ENCODE measurements at places on chromosomes 3 and 15.

GRCh38 chr15:82919231-82919886 lies 33.2 kb downstream of the HOMER2 start:
- DNase-seq: no peak

GRCh38 chr3:94413336-94414108 lies 350.7 kb downstream of the NSUN3 start:
- no peak for DNase-seq

DNA sequence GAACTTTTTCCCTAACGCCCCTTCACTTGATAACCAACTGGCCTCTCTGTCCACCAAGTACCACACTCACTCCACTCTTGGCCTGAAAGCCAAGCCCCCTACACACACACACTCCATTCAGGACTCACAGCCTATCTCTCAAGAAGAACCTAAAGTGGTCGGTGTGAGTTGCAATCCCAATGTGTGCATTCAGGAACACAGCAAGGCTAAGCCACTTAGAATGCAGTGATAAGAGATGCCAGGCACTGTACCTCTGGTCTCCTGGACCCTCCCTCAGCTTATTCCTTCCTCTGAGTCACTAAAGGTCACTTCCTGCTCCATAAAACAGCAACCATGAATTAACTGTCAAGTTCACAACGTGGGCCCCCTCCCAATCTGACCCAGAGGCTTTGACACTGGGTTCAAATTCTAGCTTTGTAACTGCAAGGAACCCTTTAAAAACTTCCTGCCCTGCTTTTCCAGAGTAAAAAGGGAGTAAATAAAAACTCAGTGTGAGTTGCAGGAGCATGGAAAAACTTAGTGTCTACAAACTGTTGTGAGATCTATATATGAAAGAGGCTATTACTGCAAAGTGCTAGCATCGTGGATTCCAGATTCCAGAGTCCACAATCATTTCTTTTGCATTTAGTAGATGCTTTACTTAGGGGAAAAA lies 17.6 kb upstream of the KCNMB3 start:
- no peak for DNase-seq

- no peak for DNase-seq
Measured at GRCh38 chr3:107561980-107562379, 39.2 kb downstream of the BBX start.

DNA sequence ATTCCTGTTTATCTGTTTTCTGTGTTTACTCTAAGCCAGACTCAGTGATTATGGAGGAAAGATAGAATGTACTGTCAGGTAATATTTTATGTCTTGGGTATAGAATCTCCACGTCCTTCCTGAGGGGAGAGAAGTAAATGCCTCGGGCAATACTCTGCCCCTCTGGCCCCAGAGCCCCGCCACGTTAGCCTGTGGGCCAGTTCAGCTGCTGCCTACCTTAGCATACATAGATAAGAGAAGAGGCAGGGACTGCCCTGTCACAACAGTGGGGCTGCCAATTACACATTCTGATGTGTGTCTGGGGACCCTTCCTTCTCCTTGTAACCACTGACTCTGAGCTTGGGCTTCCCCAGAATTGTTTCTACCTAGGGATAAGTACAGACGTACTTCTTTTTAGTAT lies 347.7 kb upstream of the ATP11B start:
- no peak for DNase-seq

DNA sequence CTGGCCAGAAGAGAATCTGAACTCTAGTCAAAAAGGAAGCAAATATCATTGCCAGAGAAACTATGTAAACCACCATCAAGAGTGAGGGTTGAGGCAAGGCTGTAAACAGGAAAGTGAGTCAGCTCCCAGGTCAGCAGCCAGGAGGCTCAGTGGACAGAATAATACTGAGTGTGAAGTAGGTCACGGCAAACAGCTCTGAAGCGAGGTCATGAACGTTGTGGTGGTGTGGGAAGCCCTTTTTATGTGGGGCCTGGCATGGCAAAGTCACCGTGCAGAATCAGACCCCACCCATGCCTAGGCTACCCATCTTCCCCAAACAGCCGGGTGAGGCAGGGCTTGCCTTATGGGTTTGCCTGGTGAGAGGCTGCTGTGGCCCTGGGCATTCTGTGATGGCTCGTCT lies 43.9 kb downstream of the THBS1 start:
- DNase-seq: peak; percentile 44

GRCh38 chr15:49265911-49266310 lies 95.9 kb downstream of the GALK2 start:
- DNase-seq: no peak

DNA sequence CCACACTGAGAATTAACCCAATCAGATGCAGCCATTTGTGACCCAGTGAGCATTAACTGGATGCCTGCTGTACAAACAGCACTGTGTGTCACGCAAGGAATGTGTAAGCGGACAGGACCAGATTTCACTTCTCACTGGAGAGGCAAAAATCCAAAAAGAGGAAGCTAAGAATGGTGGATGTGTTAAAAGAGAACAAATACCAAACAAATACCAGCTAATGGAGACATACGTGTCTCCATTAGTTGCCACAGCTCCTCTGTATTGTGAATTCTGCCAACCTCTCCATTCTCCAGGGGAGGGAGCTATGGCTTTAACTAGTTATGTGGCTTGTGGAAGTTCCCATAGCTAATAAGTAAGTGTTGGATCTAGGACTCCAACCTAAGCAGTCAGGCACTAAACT lies 2.6 kb downstream of the LTF start:
- no peak for DNase-seq

GRCh38 chr15:100041127-100041828 lies 300.5 kb downstream of the ADAMTS17 start:
- DNase-seq: no peak

GRCh38 chr3:101685870-101686307 lies 629 bp downstream of the RPL24 start:
- DNase-seq: no peak

DNA sequence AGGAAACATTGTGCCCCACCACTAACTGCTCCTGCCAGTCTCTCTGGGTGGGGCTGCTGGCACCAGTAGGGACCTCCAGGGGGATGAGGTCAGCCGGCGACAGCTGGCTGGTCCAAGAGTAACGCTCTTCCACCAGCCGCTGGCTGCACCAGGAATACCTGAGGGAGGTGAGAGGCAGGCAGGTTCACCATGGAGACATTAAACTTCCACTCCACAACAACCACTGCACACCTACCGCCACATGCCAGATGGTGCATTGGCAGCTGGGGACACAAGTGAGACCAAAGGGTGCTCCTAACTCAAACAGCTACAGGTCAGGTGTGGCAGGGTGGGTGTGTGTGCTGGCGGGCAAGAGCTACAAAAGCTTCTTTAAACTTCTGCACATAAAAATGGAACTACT lies 4.5 kb downstream of the POLG start:
- no peak for DNase-seq

GRCh38 chr3:47586746-47587145 lies 8.1 kb upstream of the CSPG5 start:
- no peak for DNase-seq

- no peak for DNase-seq
Measured at GRCh38 chr15:66608159-66608558, 42.4 kb upstream of the LCTL start.

GRCh38 chr3:130946882-130947281 lies 53.0 kb downstream of the ATP2C1 start:
- DNase-seq: no peak

- no peak for DNase-seq
Measured at GRCh38 chr3:105837143-105837740, 31.6 kb downstream of the CBLB start.

DNA sequence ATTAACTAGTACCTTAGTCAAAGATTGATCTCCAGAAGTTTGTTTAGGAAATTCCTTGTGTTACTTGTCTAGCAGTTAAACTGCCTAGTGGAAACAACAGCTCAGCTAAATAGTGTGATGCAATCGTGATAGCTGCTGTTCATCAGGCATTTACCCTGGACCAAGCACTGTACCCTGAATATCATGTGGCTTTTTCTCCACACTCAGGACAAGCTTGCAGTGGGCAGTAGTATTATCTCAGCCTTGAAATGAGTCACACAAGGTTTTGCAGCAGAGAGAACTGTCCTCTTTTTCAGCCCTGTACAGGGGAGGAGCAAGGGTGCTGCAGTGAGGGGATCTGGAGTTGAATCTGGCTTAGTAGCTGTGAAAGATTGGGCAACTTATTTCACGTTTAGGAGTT lies 208.4 kb downstream of the TP63 start:
- no peak for DNase-seq

DNA sequence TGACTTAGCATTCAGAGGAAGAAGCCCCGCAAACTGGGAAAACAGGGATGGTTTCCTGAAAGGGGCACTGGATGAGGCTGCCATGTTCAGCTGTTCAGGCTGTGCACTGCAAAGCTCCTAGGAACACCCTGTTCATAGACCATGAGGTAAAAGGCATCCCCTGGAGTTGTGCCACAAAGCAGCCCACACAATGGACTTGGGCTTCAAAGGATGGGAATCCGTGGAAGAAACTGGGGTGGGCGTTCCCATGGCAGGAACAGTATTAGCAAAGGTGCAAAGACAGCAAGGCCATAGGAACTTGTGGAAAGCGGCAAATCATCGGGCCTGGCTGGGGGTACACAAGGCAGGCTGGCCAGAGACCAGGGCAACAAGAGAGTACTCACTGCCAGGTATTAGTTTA lies 8.9 kb downstream of the OXTR start:
- no peak for DNase-seq

DNA sequence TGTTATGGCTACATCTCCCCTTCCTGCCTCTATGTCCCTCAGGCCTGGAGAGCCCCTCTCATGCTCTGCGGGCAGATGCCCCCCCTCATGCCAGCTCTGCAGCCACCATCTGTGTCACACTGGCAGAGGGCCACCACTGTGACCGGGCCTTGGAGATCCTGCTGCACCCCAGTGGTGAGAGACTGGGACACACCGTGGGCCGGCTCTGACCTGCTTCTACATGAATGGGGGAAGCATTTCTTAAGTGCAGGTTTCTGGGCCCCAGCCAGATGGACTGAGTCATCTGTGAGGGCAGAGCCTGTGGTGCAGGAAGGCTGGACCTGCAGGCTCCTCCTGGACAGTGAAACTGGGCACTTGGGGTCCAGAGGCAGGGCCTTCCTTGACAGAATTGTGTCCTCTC lies 4.8 kb downstream of the VWA5B2 start:
- DNase-seq: no peak

DNA sequence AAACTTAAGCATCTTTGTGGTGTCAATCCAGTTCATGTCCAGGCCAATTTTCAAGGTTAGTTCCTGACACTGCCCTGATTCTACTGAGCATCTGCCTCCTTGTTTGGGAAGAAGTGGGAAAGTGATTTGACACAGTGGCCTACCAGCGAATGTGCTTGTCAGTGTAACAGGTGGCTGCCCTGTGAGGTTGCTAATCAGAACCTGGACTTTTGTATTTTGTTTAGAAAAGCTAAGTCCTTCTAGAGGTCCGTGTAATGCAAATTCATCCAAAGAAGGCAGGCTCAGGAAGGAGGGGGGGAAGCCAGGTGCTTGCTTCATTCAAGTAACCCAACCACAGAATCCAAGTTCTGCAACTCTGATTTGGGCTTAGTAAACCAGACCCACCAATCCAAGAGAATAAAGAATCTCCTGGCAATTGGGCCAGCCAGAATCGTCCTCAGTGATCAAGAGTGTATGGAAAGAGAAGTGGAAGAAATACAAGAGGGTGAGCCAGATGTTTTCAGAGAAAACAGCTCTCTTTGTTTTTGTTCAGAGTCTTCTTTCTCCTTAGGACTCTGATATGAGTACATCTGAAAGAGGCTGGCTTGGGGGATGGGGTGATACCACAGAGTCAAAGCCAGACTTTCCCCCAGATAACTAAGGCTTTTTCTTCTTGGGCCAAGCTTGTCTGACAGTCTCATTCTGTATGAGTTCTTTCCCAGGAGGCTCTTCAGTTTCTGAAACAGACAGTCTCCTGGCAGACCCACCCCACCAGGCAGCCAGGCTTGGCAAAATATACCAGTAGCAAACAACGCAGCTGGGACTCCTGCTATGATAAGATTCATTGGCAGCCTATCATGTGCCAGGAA lies 508.9 kb upstream of the TBL1XR1 start:
- no peak for DNase-seq

DNA sequence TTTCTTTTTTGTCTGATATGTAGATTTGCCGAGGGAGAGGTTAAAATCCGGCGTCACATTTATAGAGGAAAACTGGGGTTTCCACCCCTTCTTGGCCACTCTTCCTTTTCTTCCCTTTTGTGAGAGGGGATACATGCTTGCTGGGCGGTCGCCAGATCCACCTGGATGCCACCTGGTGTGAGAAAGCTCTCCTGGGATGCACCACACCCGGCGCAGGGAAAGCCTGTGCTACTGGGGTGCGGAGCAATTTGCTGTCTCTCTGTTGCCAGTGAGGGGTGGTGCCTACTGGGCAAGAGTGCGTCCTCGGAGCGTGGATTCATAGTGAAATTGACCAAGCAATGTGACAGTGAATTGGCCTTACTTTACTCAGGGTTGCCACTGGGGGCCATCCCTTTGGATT lies 2.5 kb upstream of the RGMA start:
- no peak for DNase-seq

- DNase-seq: no peak
Measured at GRCh38 chr15:64466408-64467141, 6.2 kb downstream of the ZNF609 start.

DNA sequence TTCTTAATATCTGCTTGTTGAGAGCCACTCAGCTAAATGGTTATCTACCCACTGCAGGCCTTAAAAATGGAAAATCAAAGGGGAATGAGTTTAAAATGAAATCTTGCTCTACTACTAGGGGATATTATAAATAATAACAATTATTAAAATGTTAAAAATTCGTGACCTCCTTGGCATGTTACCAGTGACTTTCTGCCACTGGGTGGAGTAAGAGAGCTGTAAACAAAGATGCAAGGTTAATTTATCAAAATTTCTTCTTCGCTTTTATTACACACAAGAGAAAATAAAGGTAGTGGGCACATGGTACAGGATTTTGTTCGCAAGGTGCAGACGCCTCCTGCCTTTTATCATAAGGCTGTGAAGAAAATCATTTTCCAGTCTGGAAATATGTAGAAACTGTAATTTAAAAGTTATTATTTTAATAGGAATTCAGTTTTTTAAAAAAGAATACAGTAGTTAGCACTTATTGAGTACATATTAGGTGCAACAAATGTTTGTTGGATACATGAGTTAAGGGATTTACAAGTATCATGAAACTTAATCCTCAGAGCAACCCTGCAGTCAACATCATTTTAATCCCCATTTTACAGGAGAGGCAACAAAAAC lies 272.6 kb downstream of the SUCLG2 start:
- DNase-seq: peak; percentile 15

DNA sequence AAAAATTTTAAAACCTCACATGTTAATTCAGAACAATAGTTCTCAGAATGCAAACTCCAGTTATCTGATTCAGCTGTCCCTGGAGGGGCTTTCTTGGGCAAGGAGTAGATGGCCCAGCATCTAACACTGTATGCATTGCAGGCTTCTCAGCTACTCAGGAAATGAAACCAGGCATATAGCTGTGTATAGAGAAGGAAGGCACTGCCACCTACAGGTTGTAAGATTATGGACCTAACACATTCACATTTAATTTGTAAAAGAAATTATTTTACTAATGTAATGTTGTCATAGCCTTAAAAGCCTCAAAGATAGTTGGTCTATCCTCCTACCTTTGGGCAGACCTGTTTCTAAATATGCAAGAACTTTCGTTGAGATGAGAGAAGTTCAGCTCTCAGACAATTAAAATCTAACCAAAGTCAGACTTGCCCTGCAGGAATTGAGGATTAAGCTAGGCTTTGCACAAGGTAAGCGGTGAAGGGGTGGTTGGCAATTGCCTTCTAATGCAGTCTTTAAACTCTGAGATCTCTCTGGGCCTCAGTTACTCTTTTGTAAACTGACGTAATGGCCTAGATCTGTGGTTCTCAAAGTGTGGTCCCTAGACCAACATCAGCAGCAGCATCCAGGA lies 132.8 kb upstream of the SLC24A5 start:
- no peak for DNase-seq

GRCh38 chr3:27507111-27507510 lies 22.9 kb upstream of the SLC4A7 start:
- no peak for DNase-seq

- DNase-seq: no peak
Measured at GRCh38 chr15:100695048-100695447, 92.7 kb downstream of the ASB7 start.
